ENCODE measurements at places on chromosomes 11 and 22.

- no peak for DNase-seq
Observed at GRCh38 chr22:36368359-36368983, 19.3 kb downstream of the MYH9 start.

GRCh38 chr11:46491661-46492330 is 100.2 kb upstream of the CHRM4 start:
- no peak for DNase-seq

DNA sequence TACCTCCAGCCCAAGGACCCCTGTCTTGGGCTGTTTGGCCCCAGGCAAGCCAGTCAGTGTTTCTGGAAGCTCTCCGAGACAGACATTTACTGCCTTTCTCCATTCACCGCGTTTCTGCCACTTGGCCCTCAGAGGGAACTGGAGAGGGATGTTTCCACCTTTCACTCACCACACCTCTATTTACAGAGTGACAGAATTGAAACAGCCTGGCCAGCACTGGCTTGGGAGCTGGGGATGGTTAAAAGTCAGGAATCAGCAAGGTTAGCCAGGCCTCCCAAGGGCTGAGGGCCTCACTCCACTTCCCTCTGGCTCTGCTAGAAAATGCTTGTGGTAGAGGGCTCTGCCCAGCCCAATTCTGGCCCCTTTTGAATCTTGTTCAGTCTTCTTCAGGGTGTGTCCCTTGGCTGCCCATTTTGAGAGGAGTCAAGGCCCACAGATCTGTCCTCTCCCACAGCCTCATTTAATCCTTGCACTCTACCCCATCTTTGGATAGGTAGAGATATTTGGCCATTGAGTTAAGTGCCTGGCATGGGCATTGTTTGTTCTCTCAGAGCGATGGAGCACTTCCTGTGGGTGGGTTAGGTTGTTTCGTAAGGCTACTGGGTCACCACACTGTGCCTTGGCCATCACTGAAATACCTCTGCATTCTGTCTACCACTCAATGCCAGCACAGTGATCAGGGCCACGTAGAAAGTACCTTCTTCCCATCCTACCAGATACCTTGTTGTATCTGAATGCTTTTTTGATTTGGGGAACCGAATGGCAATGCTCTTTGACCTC is 119.2 kb downstream of the MICAL2 start:
- DNase-seq: no peak

DNA sequence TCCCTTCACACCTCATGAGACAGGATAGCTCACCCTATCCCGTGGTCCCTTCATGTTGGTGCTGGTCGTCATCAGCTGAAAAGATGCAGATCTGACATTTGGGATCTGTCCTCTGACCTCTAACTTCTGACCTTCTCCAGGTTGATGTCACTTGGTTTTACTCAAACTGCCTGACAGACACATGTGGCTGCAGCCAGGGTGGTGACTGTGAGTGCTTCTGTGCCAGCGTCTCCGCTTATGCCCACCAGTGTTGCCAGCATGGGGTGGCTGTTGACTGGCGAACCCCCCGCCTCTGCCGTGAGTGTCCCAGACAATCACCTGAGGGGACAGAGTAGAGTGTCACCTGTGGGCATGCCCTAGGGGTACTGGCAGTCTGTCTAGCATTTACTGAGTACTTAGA is 49.7 kb downstream of the OTOG start:
- no peak for DNase-seq

DNA sequence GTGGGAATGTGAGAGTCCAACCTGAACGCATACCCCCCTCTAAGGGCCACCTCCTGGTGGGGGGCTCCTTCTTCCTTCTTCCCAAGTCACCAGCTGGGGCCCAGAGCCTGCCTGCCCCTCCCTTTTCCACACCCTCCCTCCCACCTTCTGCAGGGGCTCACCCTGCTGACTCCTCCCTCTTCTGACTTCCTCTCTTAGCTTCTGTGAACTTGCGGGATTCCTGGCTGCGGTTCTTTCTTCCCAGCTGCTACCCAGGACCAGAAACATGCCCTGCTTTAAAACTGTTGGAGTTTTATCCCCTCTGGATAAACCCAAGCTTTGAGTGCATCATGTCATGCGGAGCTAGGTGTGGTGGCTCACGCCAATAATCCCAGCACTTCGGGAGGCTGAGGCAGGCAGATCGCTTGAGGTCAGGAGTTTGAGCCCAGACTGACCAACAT is 10.2 kb downstream of the LRRC74B start:
- no peak for DNase-seq

All from activated naive CD4-positive, alpha-beta T cell (primary cell).